Esophagus squamous epithelium (tissue), 5 donors: ENCODE measurements at places on chromosomes 11 and 22.

DNA sequence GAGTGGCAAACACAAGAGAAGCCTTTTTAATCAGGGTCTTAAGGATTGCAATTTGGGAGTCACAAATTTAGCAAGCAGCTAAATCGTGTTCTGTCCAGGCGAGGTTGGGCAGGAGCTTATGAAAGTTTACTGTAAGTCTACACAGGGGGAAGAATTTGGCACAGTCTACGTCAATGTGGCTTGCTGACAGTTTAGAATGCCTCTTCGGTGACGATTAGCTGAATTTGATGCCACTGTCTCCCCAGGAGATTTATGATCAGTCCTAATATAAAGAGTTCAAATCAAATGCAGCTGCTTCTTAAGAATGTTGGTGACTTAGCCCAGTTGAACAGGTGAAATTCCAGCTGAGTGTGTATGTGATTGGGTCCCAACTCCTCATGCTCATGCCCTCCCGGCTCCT is 114.1 kb upstream of the CLPB start:
- DNase-seq, result no peak
- H3K4me1 ChIP-seq, result no peaks in the 10 kb centered on the region
- H3K27me3 ChIP-seq, result no peaks in the 10 kb centered on the region
- H3K4me3 ChIP-seq, result no peak overlapping the region
- H3K36me3 ChIP-seq, result no peaks in the 10 kb centered on the region

DNA sequence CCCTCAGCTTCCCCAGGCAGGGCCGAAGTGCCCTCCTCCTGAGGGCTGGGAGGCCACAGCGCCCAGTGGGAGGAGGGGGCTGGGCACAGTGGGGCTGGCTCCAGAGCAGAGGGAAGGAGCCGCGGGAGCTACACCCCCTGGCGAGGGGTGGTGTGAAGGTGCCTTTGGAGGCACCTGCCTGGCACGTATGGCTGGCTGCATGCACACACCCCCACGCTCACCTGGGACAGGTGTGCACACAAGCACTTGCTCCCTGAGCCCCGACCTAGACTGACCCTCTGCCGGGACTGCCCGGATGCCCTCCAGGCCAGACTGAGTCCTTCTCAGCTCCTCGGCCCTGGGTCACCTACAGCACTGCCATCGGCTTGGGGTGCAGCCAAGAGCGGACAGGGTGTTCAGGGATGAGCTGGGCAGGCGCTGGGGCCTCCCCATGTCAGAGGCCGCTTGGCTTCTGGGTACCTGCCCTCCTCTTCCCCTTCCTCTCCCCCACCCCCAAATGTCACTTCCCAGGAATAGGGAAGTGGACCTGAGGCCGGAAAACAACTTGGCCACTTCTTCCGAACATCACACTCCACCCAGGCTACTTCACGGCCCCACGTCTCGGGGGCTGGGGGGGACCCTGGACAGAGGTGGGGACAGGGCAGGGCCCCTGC is 7.4 kb upstream of the PIM3 start:
- no peak overlapping the region for H3K27ac ChIP-seq
- H3K4me1 ChIP-seq, result peaks cover 55% of the 10 kb centered on the region
- no peak for DNase-seq
- H3K4me3 ChIP-seq, result no peak overlapping the region

DNA sequence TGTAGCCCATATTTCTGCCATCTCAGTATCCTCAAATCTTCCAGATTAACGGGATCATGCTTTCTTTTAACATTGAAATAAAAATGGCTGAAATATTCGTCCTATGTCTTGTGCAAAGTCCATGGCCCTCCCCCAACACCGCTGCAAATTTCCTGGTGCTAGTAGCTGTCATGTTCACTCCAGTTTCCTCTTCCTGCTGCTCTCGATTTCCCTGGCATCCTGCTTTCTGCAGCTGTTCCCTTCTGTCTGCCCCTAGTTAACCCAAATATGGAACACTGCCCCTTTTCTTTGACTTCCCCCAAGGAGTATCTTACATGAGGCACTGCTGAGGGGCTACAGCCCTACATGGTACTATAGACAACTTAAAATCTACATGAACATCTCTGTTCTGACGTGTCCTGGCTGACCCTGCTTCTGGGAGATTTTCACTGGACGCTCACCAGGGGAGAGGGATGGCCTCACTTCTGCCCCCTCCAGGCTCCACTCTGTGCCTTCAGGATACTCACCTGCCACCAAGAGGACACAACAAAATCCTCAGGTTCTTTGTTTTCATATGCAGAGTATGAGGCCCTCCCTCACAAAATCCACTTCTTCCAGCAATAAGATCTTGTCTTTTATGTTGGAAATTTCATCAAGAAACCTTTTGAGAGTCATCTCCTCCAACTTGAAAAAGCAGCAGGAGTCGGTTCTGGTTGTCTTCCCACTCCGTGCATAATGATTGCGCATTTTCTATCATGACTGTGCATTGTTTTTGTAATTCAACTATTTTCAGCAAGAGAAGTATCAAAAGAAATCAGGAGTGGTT is 29.5 kb upstream of the SCUBE2 start:
- peaks cover 5% of the 10 kb centered on the region for H3K4me1 ChIP-seq
- no peak for DNase-seq
- no peak overlapping the region for H3K27ac ChIP-seq
- H3K4me3 ChIP-seq, result no peak overlapping the region

- DNase-seq, result no peak
- no peak overlapping the region for H3K4me3 ChIP-seq
- H3K36me3 ChIP-seq, result no peaks in the 10 kb centered on the region
- H3K27me3 ChIP-seq, result no peaks in the 10 kb centered on the region
Measured at GRCh38 chr11:132523929-132524328, 1008.4 kb downstream of the OPCML start.

- H3K36me3 ChIP-seq, result no peaks in the 10 kb centered on the region
- H3K4me1 ChIP-seq, result no peaks in the 10 kb centered on the region
- DNase-seq, result no peak
Measured at GRCh38 chr22:39941601-39942000, 18.6 kb upstream of the TMA7B start.

GRCh38 chr11:37203006-37203405 is 605.0 kb upstream of the RAG2 start:
- no peak for DNase-seq
- no peaks in the 10 kb centered on the region for H3K27me3 ChIP-seq
- no peak overlapping the region for H3K27ac ChIP-seq
- H3K36me3 ChIP-seq, result no peaks in the 10 kb centered on the region
- no peak overlapping the region for H3K4me3 ChIP-seq
- no peaks in the 10 kb centered on the region for H3K4me1 ChIP-seq

DNA sequence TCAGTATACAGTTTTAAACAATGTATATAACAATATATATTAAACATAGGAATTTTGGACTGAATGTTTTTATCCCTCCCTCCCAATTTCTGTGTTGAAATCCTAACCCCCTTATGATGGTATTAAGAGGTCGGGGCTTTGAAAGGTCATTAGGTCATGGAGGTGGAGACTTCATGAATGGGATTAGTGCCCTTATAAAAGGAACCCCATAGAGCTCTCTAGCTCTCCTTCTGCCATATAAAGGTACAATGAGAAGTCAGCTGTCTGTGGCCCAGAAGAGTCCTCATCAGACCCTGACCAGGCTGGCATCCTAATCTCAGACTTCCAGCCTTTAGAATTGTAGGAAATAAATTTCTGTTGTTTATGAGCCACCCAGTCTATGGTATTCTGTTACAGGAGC is 6.5 kb downstream of the NNMT start:
- no peaks in the 10 kb centered on the region for H3K4me1 ChIP-seq
- H3K36me3 ChIP-seq, result no peaks in the 10 kb centered on the region
- no peak overlapping the region for H3K27ac ChIP-seq

DNA sequence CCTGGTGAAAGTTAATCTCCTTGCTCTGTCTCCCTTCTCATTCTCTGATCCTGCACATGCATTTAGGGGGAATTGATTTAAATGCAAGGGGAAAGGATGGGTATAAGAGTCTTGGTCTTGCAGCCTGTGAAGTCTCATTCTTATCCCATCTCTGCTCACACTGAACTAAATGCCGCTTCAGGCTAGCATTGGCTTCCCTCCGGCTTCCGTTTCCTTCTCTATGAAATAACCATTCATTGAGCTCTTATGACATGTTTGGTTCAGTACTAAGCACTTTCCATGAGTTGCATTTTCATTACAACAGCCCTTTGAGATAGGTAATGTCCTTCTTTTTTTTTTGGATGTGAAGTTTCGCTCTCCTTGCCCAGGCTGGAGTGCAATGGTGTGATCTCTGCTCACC is 5.6 kb downstream of the ZBTB16 start:
- no peak overlapping the region for H3K4me3 ChIP-seq
- no peak for DNase-seq
- H3K27me3 ChIP-seq, result no peaks in the 10 kb centered on the region
- H3K27ac ChIP-seq, result no peak overlapping the region
- peaks cover 19% of the 10 kb centered on the region for H3K36me3 ChIP-seq
- H3K4me1 ChIP-seq, result peaks cover 93% of the 10 kb centered on the region

- H3K27me3 ChIP-seq, result no peaks in the 10 kb centered on the region
- no peaks in the 10 kb centered on the region for H3K4me1 ChIP-seq
- H3K4me3 ChIP-seq, result no peak overlapping the region
Measured at GRCh38 chr22:28205926-28206325, 286.9 kb upstream of the PITPNB start.

DNA sequence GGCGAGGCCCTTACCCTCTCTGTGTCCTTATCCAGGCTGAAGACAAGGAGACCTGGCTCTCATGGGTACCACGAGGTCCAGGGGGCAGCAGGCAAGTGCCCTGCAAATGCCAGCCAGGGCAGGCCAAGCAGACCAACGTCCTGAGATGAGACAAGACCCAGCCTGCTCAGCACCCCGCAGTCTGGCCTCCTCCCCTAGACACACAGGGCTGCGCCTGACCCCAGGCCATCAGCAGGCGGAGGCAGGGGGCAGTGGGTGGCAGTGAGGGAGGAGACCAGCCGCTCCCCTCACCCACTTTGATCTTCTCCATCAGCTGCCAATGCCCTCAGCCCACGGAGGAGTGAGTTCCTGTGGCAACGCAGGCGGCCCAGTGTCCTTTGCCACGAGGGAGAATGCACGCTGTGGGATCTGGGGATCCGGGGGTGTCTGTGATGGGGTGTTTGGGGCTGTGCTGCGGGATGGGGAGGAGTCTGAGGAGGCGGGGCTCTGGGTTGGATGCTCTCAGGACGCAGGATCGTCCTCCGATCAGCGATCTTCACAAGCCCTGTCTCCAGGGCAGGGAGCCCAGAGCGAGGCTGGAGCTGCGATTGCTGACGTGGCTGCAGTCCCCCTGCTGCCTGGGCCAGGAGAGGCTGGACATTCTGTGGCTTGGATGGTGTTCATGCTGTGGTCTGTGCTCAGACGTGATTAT is 30.5 kb upstream of the PPARA start:
- H3K27me3 ChIP-seq, result no peaks in the 10 kb centered on the region
- peak overlapping the region; percentile 46 for H3K27ac ChIP-seq
- no peak for DNase-seq
- no peaks in the 10 kb centered on the region for H3K36me3 ChIP-seq
- H3K4me3 ChIP-seq, result no peak overlapping the region
- peaks cover 58% of the 10 kb centered on the region for H3K4me1 ChIP-seq

DNA sequence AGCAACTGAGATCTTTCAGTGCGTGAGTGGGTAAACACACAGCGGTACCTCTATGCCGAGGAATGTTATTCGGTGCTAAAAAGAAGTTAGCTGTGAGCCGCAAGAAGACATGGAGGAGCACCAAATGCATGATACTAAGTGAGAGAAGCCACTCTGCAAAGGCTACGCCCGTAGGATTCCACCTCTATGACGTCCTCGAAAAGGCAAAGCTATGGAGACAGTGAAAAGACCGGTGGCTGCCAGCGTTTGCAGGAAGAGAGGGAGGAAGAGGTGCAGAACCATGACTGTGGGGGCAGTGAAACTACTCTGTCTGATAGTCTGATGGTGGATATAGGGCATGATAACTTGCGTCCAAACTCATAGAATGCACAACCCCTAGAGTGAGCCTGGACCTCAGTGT is 28.7 kb downstream of the IGF2 start:
- no peaks in the 10 kb centered on the region for H3K36me3 ChIP-seq
- no peak overlapping the region for H3K4me3 ChIP-seq
- no peak overlapping the region for H3K27ac ChIP-seq

DNA sequence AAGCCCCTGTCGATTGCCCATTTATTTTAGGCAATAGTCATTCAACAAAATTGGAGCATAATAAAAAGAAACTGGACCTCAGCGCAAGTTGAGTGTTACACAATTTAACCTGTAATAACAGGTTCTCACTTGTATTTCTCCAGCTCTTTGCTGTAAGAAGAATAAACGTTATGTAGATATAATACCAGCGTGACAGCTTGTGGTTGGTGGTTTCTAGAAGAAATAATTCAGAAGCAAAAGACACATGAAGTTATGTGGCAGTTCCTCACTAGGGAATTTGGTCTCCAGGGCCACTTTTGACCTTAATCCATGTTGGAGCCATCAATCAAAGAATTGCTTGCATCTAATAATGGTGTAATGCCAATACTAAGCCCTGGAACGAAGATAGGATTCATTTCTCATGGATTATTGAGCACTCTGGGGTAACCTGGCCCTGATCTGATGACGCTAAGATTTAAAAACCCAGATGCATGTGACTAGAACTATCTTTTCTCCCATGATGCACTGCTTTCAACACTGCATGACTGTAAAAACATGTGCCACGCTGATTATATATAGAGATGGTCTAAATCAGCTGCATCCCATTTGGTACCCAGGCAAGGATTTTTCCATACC is 129.7 kb upstream of the LDLRAD3 start:
- H3K4me1 ChIP-seq, result peaks cover 11% of the 10 kb centered on the region
- no peak overlapping the region for H3K27ac ChIP-seq
- no peak for DNase-seq
- no peaks in the 10 kb centered on the region for H3K36me3 ChIP-seq
- H3K4me3 ChIP-seq, result no peak overlapping the region
- H3K27me3 ChIP-seq, result no peaks in the 10 kb centered on the region

GRCh38 chr22:42862045-42862734 is 5.1 kb upstream of the ARFGAP3 start:
- H3K27me3 ChIP-seq, result no peaks in the 10 kb centered on the region
- DNase-seq, result no peak
- H3K4me1 ChIP-seq, result peaks cover 6% of the 10 kb centered on the region
- no peak overlapping the region for H3K27ac ChIP-seq
- no peaks in the 10 kb centered on the region for H3K36me3 ChIP-seq
- H3K4me3 ChIP-seq, result no peak overlapping the region

DNA sequence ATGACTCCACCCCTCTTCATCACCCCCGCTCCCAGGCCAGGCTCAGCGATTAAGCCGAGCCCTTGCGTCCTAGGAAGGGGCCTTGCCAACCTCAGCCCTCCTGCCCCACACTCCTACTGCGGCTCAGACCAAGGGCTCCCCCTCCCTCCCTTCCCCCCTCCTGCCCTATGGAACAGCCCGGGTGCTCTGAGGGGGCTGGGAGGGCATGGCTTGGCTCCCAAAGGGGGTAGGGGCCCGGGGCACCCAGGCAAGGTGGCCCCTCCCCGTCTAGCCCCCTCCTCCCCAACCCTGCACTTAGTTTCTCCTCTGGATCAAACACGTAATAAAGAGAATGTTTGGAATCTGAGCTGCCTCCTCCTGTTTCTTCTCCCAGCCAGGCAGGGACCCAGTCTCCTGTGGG is 6.3 kb downstream of the RCOR2 start:
- H3K27me3 ChIP-seq, result peaks cover 7% of the 10 kb centered on the region
- no peak overlapping the region for H3K27ac ChIP-seq
- peaks cover 5% of the 10 kb centered on the region for H3K4me1 ChIP-seq
- peaks cover 32% of the 10 kb centered on the region for H3K36me3 ChIP-seq

GRCh38 chr11:119100994-119101758 is 477 bp downstream of the DPAGT1 start:
- H3K4me3 ChIP-seq, result peak overlapping the region; percentile 65
- H3K27ac ChIP-seq, result peak overlapping the region; percentile 97
- peaks cover 29% of the 10 kb centered on the region for H3K36me3 ChIP-seq
- H3K4me1 ChIP-seq, result peaks cover 21% of the 10 kb centered on the region
- no peak for DNase-seq
